ENCODE measurements at places on chromosomes 11 and 22. TPM values are rescaled to one million over a fixed set of nuclear protein-coding genes. Genes with fewer than 3 reads are reported as not detected.

Gene NAP1L4
- 58.8 TPM for total RNA-seq

Gene GPHA2
- total RNA-seq: not detected

Gene MYO7A
- 33.6 TPM for total RNA-seq

Gene HOATZ
- total RNA-seq: not detected

- no peak overlapping the region for H3K4me3 ChIP-seq
- H3K27me3 ChIP-seq: no peaks in the 10 kb centered on the region
- no peak overlapping the region for H3K27ac ChIP-seq
- DNase-seq: no peak
- H3K4me1 ChIP-seq: no peaks in the 10 kb centered on the region
Measured at GRCh38 chr22:27718186-27719035, 83.1 kb downstream of the MN1 start.

- no peaks in the 10 kb centered on the region for H3K27me3 ChIP-seq
- H3K36me3 ChIP-seq: no peaks in the 10 kb centered on the region
- DNase-seq: no peak
- H3K4me3 ChIP-seq: no peak overlapping the region
Measured at GRCh38 chr11:132504501-132505041, 1027.7 kb downstream of the OPCML start.
